ENCODE measurements at places on chromosomes 2 and 18.

- no peak for DNase-seq
These were observed 16.9 kb downstream of the LGALSL start for GRCh38 chr2:64470766-64471295.

GRCh38 chr2:140597836-140598235 is 1533.0 kb downstream of the LRP1B start:
- no peak for DNase-seq

DNA sequence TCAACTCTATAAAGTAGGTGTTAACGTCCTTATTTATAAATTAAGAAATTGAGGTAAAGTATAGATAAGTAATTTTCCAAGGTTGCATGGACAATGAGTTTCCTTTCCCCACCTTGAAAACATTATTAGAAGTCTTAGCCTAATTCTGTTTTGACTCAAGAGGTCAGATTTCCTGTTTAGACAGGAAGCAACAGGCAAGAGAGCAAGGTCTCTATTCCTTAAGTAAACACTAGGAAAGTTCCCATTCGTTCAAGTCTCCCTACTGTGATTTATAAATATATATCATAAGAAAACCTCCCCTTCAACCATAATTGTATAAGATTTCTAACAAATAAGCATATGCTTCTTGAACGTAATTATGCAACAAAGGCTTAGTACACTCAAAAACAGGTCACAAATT is 40.3 kb downstream of the CLASP1 start:
- no peak for DNase-seq

DNA sequence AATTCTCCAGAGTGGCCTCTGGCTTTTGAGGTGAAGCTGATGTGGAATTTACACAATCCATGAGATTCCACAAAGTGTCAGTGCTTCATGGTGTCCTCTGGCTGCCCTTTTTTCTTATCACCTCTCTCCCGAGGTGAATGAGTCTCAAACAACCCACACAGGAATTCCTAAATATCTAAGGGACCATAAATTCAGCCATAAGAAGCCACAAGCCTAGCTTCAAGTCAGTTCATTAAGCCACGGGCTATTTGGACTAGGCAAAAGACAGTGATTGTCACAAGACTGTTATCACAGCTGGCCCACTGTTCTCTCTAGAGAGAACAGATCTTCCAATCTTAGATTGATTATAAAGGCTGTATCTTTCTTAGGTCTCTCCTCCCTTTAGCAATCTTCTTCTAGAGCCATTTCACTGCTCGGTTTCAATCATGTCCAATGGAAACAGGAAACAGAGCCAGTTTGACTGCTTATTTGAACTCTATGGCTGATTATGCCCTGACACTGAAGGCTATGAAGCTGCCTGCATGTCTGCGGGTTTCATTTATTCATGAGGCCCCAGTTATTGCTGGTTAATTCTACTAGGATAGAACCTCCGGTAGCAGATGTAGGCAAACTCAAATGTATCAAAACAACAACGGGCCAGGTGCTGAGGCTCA is 4.1 kb downstream of the NEMP2 start:
- no peak for DNase-seq

DNA sequence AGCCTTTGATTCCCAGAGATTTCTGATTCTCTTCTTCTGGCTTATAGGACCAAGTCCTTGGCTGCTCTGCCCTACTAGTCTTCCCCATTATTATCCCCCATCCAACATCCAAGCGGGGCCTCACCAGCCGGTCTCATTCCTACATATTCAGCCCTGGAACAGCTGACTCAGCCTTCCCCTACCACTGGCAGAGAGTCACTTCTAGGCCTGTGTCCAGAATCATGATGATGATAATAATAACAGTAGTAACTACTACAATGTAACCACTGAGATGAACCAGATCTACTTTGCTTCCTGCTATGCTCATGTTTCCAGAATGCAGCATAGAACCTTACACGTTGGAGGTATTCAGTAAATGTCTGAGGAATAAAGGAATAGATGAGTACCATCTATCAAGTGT is 295.2 kb downstream of the SRBD1 start:
- no peak for DNase-seq

- no peak for DNase-seq
These were observed 30.4 kb downstream of the SERTAD2 start for GRCh38 chr2:64623242-64623850.

- DNase-seq = no peak
These were observed 286.8 kb upstream of the PXDN start for GRCh38 chr2:2031101-2031500.

GRCh38 chr2:170930131-170930990 is 1.3 kb downstream of the GORASP2 start:
- DNase-seq = peak; percentile 62

DNA sequence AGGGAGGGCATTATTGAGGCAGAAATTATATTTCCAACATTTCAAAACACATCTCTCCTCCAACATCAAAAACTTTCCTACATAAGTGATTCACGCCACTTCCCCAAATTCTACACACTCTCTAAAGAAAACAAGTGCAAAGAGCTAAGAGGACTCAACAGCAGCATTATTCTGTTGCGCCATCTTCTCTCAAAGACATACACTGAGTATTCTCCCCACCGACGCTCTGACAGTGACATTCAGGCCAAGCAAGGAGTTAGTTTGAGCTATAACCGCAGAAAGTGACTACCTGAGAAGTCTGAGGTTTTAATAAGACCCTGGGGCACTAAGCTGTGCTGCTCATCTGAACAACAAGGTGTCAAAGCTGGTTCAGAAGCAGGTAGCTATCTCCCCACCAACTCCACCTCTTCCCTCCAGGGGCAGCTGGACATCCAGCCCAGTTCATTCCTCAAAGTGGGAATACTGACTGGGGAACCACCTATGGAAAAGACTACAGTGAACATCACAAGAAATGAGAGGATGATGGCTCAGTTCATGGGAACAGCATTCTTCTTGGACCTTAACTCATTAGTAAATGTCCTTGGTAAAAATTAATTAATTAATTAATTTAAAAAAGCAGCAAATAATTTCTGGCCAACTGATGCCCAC is 309.5 kb upstream of the CCDC68 start:
- DNase-seq = no peak

- DNase-seq = no peak
These were observed 605.2 kb downstream of the NR4A2 start for GRCh38 chr2:155727187-155727895.

- no peak for DNase-seq
These were observed 48.4 kb downstream of the LRRTM1 start for GRCh38 chr2:80255918-80256781.

- peak; percentile 56 for DNase-seq
These were observed at the start of gene PARD3B for GRCh38 chr2:204544961-204545860. Gene PARD3B (plus strand): TSS chr2:204545475. CDS start chr2:204546000, 525 bp downstream.

DNA sequence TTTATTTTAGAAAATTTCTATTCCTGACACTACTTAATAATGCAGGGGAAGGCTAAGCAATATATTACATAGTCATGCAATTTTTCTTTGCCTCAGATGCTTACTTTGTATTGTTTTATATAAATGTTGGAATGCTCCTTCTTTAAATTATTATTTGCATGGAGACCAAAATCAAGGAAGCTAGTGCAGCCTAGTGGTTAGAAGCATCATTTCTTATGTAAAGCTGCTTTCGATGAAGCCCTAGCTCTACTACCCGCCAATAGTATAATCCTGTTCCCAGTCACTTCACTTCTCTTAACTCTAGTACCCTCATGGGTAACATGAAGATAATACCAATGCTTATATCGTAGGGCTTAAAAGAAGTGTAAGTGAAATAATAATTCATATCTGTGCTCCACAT is 198.9 kb downstream of the LRATD1 start:
- no peak for DNase-seq

- no peak for DNase-seq
These were observed 278.0 kb downstream of the NEDD4L start for GRCh38 chr18:58321986-58322385.

Data from activated T-cell treated with anti-CD3 and anti-CD28 coated beads, Interleukin-2, amount 50 U/mL, for 24 hours (primary cell).